ENCODE measurements at places on chromosomes 11 and 22. TPM values are rescaled to one million over a fixed set of nuclear protein-coding genes. Genes with fewer than 3 reads are reported as not detected.
A peak's percentile ranks its signal among the peaks of the same experiment; 100 is the strongest.

DNA sequence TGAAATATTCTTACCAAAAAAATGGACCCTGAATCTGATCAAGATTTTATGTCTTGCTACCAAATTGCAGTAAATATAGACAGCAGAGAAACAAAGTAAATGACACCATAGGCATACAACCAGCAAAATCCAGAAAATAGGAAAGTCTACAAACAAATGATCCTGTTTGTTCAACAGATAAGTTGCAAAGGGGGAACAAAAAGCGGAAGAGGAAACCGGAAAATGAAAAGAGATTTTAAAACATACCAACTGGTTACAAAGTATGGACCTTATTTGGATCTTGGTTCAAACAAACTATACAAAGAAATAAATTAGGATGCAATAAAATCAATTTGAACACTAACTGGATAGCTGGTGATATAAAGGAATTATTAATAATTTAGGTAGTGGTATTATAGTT lies 92.0 kb downstream of the TMPRSS5 start:
- no peak overlapping the region for H3K4me3 ChIP-seq
- H3K27ac ChIP-seq: no peak overlapping the region
- H3K36me3 ChIP-seq: no peaks in the 10 kb centered on the region
- peaks cover 27% of the 10 kb centered on the region for H3K27me3 ChIP-seq

Gene OR8B8
- not detected for total RNA-seq

Gene CLCF1
- total RNA-seq: 0.65 TPM

Gene SLC6A5
- total RNA-seq: not detected

Gene OR52N4
- total RNA-seq: 1.9 TPM

Gene UPK3A
- total RNA-seq: not detected

DNA sequence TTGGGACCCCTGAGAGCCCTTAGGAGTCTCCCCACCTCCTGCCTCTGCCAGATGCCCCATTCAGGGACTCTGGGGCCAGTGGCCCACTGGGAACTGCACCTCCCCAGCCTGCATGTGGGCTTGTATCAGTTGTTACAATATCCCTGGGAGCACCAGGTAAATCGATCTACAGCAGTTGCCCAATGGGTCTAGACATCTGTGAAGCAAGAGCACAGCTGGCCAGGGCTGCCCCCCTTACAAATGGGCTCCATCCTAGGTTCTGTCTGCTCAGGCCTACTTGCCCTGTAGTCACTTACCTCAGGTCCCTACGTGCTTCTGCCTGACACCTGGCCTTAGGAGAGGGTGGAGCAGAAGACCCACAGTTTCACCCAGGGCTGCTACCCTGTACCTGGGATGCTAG lies 62.7 kb downstream of the HIRA start:
- H3K27ac ChIP-seq: no peak overlapping the region
- DNase-seq: peak; percentile 9
- H3K27me3 ChIP-seq: no peaks in the 10 kb centered on the region
- H3K4me1 ChIP-seq: no peaks in the 10 kb centered on the region
- no peak overlapping the region for H3K4me3 ChIP-seq

- peaks cover 33% of the 10 kb centered on the region for H3K4me1 ChIP-seq
- H3K4me3 ChIP-seq: peak overlapping the region; percentile 99
- DNase-seq: no peak
These were observed 516 bp upstream of the SERPINH1 start for GRCh38 chr11:75561426-75562047.

DNA sequence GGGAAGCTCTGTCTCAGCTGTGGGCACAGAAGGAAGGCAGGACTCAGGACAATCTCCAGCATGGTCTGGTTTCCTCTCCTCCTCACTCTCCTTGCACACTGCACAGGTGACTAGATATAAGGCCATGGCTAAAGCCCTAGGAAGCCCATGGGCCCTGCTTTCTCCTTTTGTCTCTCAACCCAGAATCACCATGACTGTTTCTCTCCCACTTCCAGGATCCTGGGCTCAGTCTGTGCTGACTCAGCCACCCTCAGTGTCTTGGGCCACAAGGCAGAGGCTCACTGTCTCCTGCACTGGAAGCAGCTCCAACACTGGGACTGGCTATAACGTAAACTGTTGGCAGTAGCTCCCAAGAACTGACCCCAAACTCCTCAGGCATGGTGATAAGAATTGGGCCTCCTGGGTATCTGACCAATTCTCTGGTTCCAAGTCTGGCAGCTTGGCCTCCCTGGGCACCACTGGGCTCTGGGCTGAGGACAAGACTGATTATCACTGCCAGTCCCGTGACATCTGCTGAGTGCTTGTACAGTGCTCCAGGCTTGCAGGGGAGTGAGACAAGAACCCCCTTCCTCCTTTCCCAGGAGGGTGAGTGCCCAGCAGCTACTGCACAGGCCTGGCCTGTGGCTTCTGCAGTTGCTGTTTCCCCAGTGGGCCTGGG lies 104.0 kb upstream of the TOP3B start:
- DNase-seq: no peak
- no peak overlapping the region for H3K4me3 ChIP-seq
- H3K27me3 ChIP-seq: peaks cover 28% of the 10 kb centered on the region
- no peaks in the 10 kb centered on the region for H3K4me1 ChIP-seq
- no peak overlapping the region for H3K27ac ChIP-seq
- no peaks in the 10 kb centered on the region for H3K36me3 ChIP-seq

DNA sequence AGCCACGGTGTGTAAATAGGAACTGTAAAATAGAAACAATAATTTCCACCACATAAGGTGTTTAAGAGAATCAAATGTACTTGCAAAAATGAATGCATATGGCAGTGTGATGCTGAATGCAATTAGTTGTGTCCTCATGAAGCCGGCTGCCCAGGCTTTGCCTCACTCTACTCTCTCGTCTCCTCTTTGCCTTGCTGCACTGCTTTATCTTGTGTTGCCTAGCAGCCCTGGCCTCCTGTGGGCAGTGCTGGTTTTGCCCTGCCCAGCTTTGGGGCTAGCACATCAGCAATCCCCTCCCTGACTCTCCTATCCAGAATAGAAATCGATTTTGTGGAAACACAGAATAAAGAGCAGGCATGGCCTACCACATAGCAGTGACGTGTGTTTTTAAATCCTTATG lies 30.0 kb downstream of the LRRC32 start:
- H3K36me3 ChIP-seq: no peaks in the 10 kb centered on the region
- peaks cover 62% of the 10 kb centered on the region for H3K27me3 ChIP-seq
- no peak overlapping the region for H3K4me3 ChIP-seq
- H3K4me1 ChIP-seq: peaks cover 6% of the 10 kb centered on the region
